ENCODE measurements at places on chromosomes 6 and 20.

- no peak for DNase-seq
Measured at GRCh38 chr20:17887331-17888030, 81.1 kb downstream of the SNX5 start.

GRCh38 chr20:49290608-49291191 is 12.8 kb upstream of the ZNFX1 start:
- DNase-seq: no peak

DNA sequence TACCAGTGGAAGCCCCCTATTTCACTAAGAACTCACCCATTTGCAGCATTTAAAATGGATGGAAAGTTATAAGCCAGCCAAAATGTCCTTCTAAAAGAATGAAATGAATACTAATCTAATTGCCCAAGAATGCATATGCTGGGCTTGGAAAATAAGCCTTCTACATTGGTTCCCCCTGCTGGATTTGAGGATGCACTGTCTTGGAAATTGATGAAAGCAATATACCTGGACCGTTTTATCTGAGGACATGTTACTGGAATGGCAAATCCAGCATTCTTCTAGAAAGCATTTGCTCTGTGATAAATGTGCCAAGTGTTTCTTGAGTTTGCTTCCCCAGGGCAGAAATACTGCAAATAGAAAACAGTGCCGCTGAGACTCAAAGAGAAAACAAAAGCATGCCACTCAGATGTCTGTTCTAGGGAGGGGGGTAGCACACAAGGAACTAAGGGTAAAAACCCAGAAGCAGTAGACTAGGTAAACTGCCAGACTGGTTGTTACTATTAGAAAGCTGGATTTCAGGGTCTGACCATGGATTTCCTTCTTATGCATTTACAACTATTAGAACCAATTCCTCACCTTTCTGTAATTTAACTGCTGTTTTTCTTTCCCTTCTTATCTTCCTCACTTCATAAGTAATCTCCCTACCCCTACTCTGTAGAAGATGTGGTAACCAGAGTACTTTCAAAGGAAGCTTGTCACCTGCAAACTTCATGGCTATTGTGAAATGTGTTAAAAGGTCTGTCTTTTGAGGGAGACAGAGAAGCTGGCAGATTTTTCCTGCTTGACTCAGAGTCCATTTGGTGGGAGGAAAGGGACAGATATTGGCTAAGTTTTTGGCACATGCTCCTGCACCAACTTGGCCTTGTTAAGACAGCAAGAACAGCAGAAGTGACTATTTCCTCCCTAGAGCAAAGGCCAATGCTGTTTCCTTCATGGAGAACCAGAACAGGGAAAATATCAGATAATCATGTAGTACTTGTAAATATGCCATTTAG is 642.6 kb downstream of the KIF16B start:
- DNase-seq: no peak

DNA sequence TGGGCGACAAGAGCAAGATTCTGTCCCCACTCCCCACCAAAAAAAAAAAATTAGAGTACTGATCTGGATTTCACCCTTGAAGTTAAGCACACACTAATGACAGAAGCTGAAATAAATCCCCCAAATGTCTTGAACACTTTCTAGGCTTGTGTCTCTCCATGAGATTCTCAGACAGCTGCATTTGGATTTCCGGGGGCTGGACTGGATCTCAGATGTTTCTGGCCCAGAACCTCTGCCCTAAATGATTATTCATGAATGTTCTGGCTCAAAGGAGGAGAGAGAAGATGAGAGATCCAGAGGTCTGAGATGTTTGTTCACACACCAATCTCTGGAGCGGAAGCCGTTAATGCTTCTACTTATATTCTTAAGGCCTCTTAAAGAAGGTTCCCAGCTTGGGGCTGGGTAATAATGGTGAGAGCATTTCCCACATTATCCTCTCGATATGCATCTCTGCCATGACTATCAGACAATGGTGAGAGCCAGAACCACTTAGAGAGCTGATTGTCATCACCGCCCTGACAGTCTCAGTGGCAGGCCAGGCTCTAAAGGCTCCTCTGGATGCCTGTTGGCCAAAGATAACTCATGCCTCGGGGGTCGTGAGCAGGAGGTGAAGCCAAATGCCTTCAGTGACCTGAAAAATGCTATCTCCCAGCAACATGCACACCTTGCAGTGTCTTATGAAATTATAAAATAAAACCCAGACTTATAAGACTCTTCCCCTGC is 127.9 kb upstream of the AGPAT4 start:
- no peak for DNase-seq

DNA sequence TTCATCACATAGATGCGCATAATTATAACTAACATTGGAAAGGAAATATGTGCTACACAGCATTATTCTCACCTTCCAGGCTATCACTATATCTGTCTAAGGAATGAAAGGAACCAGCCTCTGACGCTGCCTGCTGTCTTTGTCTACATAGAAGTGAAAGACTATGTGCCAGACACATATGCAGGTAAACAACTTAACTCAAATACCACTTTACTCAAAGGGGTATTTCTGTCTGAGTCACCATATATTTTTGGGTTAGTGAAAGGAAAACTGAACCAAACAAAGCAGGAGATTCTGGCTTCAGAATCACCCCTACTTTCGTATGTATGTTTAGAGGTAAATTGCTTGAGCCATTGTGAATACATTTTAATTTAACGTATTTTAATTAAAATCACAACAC is 328.6 kb upstream of the PLCB4 start:
- no peak for DNase-seq

DNA sequence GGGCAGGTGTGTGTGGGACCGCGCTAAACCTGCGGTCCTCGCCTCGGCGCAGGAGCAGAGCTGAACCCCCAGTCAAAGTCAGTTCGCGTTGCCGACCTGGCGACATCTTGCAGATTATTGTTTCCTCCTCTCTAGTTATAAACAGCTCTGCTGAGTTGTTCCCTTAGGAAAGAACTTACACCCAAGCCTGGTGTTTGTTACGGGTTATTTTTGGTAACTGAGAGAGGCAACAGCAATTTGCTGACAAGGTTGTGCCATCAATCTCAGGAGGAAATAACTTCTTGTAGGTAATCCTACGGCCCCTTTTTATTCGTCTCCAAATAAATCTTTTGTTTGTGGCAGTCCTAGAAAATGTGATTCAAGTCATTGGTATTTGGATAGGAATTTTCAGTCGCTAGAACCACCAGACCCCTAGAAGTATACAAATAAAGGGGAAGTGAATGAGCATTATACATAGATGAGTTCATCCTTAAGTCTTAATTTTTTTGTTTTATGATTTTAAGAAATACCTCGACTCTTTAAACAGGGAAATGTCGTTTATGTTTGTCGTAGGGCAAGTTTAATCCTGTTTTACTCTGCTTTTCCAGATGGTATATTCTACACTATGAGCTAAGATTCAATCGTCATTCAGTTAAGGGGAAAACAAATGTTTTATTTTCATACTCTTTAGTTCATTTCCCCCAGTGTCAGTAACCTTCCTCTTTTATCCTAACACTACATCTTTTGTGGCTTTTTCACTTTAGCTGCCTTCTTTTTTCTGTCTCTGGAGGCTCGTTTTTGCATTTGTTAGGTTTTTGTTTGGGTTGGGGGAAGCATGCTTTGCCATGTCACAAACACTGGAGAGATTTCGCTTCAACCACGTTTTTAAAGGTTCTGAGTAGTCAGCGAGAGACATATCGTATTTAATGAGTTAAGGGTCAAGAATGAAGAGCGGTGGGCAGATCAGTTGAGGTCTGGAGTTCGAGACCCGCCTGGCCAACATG is 1.2 kb downstream of the PM20D2 start:
- DNase-seq: no peak
